ENCODE measurements at places on chromosomes 11 and 22.

GRCh38 chr11:125517116-125517770, 21.2 kb upstream of the FEZ1 start:
- no peak for DNase-seq

DNA sequence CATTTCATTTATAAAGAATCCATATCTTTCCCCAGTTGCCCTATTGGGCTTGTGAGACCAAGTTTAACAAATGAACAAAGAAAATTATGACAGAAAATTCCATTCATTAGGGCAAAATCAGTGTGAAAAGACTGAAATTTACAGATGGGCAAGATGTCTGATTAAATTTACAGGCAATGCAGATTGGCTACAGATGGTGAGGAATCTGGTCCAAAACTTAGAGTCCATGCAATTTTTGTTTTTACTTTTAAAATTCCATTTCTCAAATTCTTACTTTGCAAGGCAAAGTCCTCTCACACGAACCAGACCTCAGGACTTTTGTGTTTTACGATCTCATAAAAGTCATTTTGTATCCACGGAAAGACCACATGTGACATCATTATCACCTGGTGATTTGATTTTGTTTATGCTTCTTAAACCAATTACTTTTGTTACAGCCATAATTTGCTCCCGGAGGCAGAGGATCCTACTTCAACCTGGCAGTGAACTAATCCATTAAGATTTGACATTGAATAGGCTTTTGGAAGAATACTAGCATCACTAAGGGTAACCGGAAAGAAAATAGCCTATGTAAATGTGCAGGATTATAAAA, 843.7 kb upstream of the CHORDC1 start:
- DNase-seq = no peak

DNA sequence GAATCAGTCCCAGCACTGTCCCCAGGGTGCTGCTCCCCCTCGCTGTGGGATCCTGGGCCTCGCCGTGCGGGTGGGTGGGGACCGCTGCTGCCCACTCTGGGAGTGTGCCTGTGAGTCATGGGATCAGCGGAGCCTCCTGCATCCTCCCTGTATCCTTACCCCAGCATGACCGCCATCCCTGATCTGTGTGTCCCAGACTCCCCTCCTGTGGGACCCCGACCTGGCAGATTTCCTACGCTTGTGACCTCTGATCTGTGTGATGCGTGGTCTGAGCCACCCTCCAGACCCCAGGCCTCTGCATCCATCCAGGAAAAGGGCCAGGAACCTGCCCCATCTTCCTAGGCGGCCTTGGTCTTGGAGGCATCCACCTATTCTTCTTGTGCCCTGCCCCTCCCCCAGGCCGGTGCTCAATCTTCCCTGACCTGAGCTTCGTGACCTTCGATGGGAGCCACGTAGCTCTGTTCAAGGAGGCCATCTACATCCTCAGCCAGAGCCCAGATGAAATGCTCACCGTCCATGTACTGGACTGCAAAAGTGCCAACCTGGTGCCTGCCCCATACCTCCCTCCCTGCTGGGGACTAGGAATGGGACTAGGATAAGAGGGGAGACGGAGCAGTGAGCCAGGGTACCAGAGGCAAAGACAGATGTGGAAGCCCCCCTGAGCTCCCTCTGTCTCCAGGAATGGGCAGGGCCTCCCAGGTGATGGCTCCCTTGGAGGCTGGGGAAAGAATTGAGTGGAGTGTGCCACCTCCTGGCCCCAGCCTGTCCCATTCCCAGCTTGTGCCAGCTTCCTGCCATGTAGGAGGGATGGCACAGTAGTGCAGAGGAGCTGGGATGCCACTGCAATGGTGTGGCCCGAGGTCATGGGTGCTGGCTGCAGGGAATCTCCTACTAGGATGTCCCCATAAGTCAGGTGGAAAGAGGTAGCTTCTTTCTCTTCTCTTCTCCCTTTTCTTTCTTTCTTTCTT, 65.4 kb downstream of the OTOG start:
- DNase-seq = no peak

- no peak for DNase-seq
Measured at GRCh38 chr11:47220401-47220821, 5.6 kb downstream of the DDB2 start.

GRCh38 chr11:36609383-36609782, 11.3 kb upstream of the RAG2 start:
- no peak for DNase-seq

- DNase-seq = no peak
Measured at GRCh38 chr22:37445501-37445900, 18.2 kb upstream of the ELFN2 start.

- DNase-seq = no peak
Measured at GRCh38 chr11:73999581-74000306, 9.1 kb downstream of the UCP3 start.

GRCh38 chr11:7448201-7448600, 37.1 kb upstream of the OLFML1 start:
- DNase-seq = no peak

DNA sequence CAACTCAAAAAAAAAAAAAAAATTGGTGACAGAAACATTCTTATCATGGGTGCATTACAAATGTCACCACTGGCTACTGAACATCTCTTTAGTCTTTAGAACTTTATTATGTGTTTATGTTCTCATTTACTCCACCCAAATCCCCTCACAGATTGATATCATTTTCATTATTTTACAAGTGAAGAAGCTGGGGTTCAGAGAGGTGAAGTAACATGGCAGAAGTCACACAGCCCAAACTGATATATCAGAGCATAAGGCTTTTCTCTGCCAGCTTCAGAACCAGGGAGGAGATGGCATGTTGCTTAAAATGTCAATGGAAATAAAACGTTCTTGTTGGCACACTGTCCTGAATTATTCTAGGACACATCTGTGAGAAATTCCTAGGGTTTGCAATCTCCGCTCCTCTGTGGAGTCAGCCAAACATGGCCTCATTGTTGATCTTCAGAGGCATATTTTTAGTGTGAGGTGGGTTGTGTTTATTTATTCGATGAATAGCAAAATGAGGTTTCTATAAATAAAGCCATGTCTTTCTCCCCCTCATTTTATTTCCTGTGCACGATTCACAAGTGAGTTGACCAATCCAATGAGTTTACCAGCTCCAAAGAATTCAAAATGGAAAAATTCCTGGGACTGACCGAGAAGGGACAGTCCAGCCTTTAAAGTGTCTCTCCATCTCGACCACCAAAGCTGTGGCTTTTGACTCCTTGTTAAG, 72.9 kb upstream of the ANO1 start:
- DNase-seq = no peak

- no peak for DNase-seq
Measured at GRCh38 chr11:126700768-126701519, 299.6 kb downstream of the KIRREL3 start.

- DNase-seq = no peak
Measured at GRCh38 chr11:42311514-42311913, 852.1 kb upstream of the LRRC4C start.

- DNase-seq = no peak
Measured at GRCh38 chr22:43438666-43439347, 27.0 kb downstream of the MPPED1 start.

GRCh38 chr11:46930089-46930488, 6.5 kb upstream of the CSTPP1 start:
- no peak for DNase-seq

GRCh38 chr11:117528097-117528721, 200.6 kb downstream of the CEP164 start:
- DNase-seq = no peak

- DNase-seq = no peak
Measured at GRCh38 chr22:27632451-27633295, 168.9 kb downstream of the MN1 start.

DNA sequence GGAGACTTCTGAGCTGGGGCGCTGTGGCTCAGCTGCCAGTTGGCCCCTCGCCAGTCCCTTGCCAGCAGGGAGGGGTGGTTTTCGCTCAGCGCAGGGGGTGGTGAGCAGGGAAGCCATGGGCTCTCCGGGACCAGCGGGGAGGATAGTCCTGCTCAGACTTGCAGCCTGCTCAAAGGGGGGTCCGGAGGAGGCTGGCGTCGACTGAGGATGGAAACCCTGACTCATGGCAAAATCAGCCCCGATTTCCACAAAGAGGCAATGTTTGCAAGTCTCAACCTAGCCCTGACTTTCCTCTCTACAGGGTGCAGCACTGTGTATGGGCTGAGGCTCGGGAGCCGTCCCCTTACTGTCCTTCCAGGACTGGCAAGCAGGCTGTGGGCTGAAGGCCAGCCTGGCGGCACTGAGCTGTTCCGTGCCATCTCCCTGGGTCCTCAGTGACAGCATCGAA, 35.1 kb downstream of the FBLN1 start:
- no peak for DNase-seq

DNA sequence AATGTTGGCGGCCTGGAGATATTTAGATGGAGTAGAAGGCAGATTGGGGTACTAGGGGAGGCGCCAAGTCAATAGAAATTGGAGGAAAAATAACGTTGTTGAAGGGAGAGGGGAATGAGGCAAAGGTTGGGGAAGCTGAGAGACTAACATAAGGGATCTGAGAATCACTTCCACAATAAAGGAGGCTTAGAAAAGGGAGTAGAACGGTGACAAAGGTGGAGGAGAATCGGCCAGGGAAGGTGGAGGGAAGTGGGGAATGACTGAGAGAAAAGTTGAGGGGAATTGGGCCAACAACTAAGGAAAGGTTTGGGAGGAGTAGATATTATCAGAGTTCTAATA, 510 bp downstream of the PPME1 start:
- DNase-seq = no peak
